ENCODE measurements at places on chromosomes 11 and 22. TPM values are rescaled to one million over a fixed set of nuclear protein-coding genes. Genes with fewer than 3 reads are reported as not detected.
A peak's percentile ranks its signal among the peaks of the same experiment; 100 is the strongest.

Gene ACR
- total RNA-seq, result not detected

DNA sequence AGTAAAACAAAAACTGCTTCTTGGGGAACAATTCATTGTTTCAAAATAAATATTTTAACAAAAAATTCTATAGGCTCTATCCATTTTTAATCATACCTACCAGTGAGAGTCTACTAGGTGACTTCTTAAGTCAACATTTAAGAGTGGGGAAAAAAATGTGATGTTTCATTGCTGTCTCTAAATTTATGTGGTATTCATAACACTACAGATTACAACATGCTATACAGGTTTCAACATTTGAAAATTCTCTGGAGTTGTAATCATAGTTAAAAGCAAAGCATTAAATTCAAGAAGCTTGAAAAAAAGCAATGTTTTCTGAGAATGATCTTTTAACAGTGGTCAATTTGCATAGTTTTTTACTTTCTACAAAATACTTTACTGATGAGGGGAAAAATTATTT, 18.3 kb downstream of the SBF2 start:
- H3K4me3 ChIP-seq, result no peak overlapping the region
- no peak overlapping the region for H3K27ac ChIP-seq
- no peak for DNase-seq
- peaks cover 23% of the 10 kb centered on the region for H3K4me1 ChIP-seq

DNA sequence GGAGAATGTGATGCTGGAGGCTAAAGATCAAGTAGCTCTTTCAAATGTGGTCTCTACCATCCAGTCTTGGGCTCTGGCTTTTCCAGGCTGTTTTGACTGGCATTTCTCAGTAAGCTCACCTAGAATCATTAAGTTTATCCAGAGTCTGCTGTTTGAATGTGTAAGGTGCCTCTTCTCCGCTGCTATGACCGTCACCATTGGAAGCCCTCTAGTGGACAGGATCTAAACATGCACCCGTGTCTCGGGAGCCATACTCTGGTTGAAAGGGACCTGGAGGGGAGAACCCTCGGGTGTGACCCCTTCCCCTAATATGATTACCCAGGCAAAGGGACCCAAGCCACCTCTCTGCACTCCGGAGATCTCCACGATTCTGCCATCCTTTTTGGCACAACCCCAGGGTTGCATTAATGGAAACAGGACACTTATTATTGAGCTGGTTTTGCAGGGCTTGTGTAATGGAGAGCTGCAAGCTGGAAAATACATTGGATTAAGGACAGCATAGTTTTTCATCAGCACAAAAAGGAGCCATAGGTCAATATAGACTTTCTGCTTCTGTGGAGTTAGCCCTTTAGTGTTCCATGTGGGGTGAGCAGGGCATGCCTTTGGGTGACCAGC, 191.0 kb upstream of the LARGE1 start:
- no peaks in the 10 kb centered on the region for H3K27me3 ChIP-seq
- no peak overlapping the region for H3K4me3 ChIP-seq
- H3K4me1 ChIP-seq, result no peaks in the 10 kb centered on the region
- H3K27ac ChIP-seq, result no peak overlapping the region
- no peaks in the 10 kb centered on the region for H3K36me3 ChIP-seq

DNA sequence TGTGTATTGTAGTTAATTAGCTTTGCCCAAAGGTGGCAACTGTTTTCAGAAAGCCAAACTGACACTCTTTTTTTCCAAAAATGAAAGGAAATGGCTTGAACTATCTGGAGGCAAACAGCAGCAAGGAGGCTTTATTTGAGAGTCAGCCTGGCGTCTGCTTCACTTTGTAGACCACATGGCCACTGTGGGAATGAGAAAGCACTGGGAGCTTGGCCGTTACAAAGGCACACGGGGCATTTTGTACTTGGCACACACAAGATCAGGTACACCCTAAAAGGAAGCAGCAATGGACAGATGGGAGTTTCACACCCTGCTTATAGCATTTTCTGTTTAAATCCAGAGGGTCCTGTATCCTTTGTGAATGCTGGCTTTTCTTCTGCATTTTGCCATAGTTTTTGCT, 126.3 kb downstream of the MPPED2 start:
- no peak for DNase-seq
- H3K36me3 ChIP-seq, result peaks cover 3% of the 10 kb centered on the region
- no peak overlapping the region for H3K27ac ChIP-seq
- no peaks in the 10 kb centered on the region for H3K27me3 ChIP-seq
- peaks cover 21% of the 10 kb centered on the region for H3K4me1 ChIP-seq

- no peaks in the 10 kb centered on the region for H3K27me3 ChIP-seq
- H3K27ac ChIP-seq, result no peak overlapping the region
- H3K36me3 ChIP-seq, result no peaks in the 10 kb centered on the region
These were observed 25.3 kb downstream of the SHANK3 start for GRCh38 chr22:50697667-50698506.

Gene FCHSD2
- total RNA-seq, result 15.7 TPM

- peak overlapping the region; percentile 73 for H3K27ac ChIP-seq
- DNase-seq, result no peak
These were observed 49.3 kb downstream of the CHRDL2 start for GRCh38 chr11:74681686-74682651.

Gene BEST1
- 4.4 TPM for total RNA-seq

- H3K36me3 ChIP-seq, result no peaks in the 10 kb centered on the region
- peak overlapping the region; percentile 13 for H3K4me3 ChIP-seq
- H3K27ac ChIP-seq, result no peak overlapping the region
- no peak for DNase-seq
These were observed 17.4 kb upstream of the ACR start for GRCh38 chr22:50720301-50721256.

GRCh38 chr11:69204941-69205742, 49.4 kb downstream of the SMIM38 start:
- no peak for DNase-seq
- no peaks in the 10 kb centered on the region for H3K36me3 ChIP-seq
- no peaks in the 10 kb centered on the region for H3K27me3 ChIP-seq
- H3K4me3 ChIP-seq, result no peak overlapping the region
- H3K27ac ChIP-seq, result no peak overlapping the region

DNA sequence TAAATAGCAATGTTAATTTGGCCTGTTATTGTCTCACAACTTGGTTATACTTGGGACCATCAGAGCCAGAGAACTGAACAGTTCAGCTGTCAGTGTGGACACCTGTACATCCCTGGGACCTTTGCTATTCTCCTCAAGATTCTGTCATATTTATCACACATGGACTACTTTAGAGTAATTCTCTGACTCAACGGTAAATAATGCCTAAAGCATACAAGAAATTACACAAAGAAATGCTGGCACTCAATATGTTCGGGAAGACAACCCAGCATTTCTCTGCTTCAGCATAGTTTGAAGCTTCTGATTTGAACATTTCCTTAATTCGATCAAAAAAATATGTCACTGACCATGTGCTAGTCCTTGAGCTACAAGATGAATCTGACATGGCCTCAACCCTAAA, 34.6 kb upstream of the MMP13 start:
- DNase-seq, result no peak
- H3K36me3 ChIP-seq, result no peaks in the 10 kb centered on the region
- no peaks in the 10 kb centered on the region for H3K4me1 ChIP-seq
- no peak overlapping the region for H3K4me3 ChIP-seq
- no peak overlapping the region for H3K27ac ChIP-seq

Gene SCN4B
- total RNA-seq, result 0.98 TPM

All from vagina (tissue), 2 donors.